Bone marrow (tissue), 2 donors: ENCODE measurements at places on chromosomes 2 and 18.

GRCh38 chr2:204060841-204061240 is 124.3 kb downstream of the ICOS start:
- no peak for DNase-seq

GRCh38 chr2:179237209-179237946 is 27.3 kb downstream of the SESTD1 start:
- DNase-seq = no peak

GRCh38 chr2:235217846-235218245 is 266.0 kb downstream of the SH3BP4 start:
- no peak for DNase-seq

GRCh38 chr2:128261245-128262128 is 57.2 kb downstream of the HS6ST1 start:
- no peak for DNase-seq

DNA sequence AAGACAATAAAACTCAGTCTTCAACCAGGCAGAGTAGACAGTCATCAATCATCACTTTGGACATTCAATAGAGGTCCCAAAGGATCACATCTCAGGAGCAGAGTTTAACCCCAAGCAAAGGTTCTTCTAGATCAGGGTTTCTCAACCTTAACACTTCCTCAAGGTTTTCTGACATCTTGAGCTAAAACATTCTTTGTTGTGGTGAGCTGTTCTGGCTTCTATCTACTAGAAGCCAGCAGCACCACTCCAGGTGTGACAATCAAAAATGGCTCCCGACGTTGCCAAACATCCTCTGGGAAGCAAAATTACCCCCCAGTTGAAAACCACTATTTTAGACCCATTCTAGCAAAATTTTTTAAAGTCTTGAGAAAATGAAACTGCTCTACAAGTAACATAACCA is 22.0 kb downstream of the RTTN start:
- no peak for DNase-seq

DNA sequence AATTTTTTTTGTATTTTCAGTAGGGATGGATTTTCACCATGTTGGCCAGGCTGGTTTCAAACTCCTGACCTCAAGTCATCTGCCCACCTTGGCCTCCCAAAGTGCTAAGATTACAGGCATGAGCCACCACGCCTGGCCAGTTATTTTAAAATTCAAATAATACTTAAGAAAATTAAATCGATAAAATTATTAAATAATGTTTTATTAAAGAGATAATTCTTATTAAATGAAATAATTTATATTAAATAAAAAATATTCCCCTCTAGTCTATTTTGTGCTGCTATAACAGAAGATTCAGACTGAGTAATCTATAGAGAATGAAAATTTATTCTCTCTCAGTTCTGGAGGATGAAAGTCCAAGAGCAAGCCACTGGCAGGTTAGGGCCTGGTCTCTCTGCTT is 61.2 kb downstream of the PDK1 start:
- DNase-seq = no peak

DNA sequence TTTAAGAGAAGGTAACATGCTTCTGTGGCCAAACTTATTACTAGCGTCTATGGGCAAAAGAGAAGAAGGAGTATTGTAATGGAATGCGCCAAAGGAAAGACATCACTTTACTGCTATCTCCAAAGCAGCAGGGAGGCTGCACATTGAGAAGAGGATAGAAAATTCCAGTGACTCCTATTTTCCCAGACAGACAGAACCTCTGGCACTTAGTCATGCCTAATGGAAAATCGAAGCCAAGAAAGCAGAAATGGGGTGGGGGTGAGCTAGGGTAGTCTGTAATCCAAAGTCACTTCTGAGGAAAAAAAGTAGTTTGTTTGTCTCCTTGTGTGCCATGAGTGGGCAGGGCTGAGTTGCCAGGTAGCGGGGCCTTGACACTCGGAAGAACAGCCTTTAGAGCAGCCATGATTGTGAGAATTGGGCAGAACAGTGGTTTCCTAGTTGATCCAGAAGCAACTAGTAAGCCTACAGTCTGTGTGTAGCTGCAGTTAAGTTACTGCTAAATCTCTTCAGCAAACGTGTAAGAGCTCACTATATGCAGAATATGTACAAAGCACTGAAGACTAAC is 79.4 kb upstream of the FOSL2 start:
- DNase-seq = no peak

- peak; percentile 13 for DNase-seq
Measured at GRCh38 chr2:157777427-157777826, 98.7 kb downstream of the ACVR1 start.
